NCI-H2029 (cell line): ENCODE measurements at places on chromosomes 1 and 21.
A peak's percentile ranks its signal among the peaks of the same experiment; 100 is the strongest.

GRCh38 chr1:79117376-79117775, 110.8 kb upstream of the ADGRL4 start:
- DNase-seq = no peak

- peak; percentile 34 for DNase-seq
Measured at GRCh38 chr21:39562791-39563770, 49.7 kb upstream of the B3GALT5 start.

DNA sequence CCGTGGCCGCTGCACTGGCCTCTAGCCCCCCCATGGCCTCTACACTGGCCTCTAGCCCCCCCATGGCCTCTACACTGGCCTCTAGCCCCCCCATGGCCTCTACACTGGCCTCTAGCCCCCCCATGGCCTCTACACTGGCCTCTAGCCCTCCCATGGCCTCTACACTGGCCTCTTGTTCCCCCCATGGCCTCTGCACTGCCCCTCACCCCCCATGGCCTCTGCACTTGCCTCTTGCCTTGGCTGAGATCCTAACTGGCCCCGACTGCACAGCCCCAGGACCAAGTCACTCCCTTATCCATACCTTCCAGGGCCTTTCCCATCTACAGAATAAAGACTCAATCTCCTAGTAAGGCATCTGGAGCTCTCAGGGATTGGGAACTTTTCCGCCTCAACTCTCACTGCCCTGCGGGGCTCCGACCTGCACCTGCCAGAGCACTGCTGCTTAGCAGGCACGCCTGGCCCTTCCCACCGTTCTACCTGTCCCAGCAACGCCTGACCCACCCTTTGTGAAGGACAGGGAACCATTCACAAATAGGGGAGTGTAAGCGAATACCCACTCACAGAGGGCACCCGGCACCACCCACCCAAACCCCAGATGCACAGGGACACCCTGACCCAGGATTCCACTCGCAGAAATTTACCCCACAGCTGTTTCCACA, 38.8 kb downstream of the ACOT7 start:
- no peak for DNase-seq

GRCh38 chr1:161098210-161099068, at the start of gene KLHDC9:
TSS of gene KLHDC9 (plus strand) at chr1:161098361. CDS start at chr1:161098536, 175 bp downstream.
- peak; percentile 70 for DNase-seq

GRCh38 chr1:91750398-91750996, 135.5 kb downstream of the TGFBR3 start:
- peak; percentile 20 for DNase-seq

DNA sequence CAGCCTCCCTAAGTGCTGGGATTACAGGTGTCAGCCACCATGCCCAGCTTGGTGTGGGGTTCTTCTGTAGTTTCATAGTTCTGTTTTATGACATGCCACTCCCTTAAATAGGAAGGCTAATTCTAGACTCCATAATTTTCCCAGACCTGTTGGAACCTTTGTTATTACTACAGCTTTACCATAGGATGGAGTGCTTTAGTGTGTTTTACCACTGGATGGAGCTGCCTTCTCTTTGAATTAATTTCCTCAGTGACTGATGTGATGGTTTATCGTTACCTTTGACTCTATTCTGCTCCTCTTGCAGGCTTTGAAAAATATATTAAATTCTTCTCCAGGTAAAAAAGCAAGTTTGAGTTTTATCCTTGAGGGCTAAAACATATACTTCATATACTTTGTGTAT, 84.6 kb upstream of the NEK7 start:
- DNase-seq = no peak

GRCh38 chr1:33175865-33176264, 6.0 kb downstream of the TRIM62 start:
- DNase-seq = no peak

GRCh38 chr1:38585460-38585859, 274.1 kb downstream of the RRAGC start:
- DNase-seq = no peak
